Stimulated activated CD8-positive, alpha-beta memory T cell treated with anti-CD3 and anti-CD28 coated beads, Interleukin-4, amount 100 ng/mL, for 1 hour (primary cell): ENCODE measurements at places on chromosomes 7 and 10.

GRCh38 chr10:7297094-7297493 is 113.7 kb downstream of the SFMBT2 start:
- no peak for DNase-seq

DNA sequence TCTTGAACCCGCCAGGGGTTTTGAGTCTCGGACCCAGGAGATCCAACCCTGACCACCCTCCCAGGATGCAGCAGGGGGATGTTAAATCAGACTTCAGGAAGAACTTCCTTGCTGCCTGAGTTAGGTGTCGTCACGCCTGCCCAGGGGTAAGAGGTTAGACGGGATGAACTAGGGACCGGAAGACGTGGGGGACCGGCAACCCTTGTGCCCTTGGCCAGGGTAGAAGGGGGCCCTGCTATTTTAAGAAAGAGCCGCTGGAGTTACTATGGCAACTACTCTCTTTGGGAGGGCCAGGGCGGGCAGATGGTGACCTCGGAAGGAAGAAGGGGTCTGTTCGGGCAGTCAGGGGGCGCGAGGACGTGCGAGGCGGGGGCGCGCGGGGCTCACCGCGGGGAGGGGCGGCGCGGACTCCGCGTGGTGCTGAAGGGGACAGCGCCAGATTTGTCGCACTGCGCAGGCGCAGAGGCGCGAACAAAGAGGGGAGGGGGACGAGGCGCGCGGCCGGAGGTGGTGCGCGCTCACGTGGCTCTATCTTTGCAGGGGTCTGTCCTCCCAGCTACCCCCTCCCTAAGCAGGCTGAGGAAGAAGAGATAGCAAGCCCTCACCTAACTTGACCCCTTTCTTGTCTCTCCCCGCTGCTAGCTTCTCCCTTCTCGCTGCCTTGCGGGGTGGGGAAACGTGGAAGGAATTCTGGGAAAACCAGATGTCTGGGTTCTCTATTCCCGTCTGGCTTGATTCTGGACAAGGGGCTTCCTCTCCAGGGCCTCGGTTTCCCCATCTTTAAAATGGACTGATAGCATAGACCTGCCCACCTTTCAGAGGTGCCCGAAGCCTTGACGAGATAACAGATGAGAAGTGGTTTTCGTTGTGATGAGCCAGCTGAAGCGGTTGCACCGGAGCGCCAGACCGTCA is 940 bp upstream of the PSD start:
- no peak for DNase-seq

GRCh38 chr7:137335814-137336213 is 7.7 kb downstream of the PTN start:
- DNase-seq = no peak

- DNase-seq = no peak
Measured at GRCh38 chr10:71266147-71266917, 52.7 kb upstream of the SLC29A3 start.

DNA sequence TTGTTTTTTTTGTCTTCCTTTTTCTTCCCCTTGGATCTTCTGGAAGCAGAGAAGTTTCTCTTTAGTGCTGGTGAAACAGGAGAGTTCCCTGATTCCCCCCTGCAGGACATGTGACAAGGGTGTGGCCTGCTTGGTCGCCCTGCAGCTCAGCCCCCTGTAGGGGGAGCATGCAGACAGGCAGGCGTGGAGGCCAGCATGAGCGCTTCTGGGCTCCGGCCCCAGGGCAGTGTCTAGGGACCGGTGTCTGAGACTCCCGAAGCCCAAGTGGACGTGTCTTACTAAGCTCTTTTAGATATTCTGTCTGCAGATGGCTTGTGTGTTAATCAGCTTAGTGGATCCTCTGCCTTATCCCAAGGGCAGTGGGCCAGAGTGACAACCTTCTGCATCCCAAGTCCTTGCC is 26.1 kb downstream of the PRSS58 start:
- no peak for DNase-seq

DNA sequence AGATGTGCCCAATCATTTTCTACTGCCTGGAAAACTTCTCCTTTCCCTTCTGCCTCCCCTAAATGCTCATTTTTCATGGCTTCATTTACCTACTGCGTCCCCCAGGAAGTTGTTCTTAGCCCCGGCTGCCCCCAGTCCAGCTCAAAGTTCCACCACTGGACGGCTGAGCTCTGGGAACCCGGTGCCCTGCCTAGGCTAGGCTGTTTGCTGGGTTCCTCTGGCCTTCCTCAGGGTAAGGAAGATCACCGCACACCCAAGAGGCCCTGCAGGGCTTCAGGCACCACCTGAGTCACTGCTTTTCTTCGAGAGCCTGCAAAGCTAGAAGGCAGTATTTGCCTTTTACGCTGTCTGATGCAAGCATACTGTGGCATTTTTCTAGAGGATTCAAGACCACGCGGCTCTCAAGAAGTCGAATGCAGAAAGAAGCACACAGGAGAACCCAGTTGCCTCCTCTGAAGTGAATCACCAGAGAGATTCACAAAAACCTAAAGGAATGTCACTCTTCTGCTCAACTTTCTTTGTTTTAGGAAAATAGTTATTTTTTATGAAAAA is 46.7 kb upstream of the ZMIZ1 start:
- no peak for DNase-seq

GRCh38 chr10:88707429-88708155 is 1.5 kb downstream of the LIPK start:
- no peak for DNase-seq

DNA sequence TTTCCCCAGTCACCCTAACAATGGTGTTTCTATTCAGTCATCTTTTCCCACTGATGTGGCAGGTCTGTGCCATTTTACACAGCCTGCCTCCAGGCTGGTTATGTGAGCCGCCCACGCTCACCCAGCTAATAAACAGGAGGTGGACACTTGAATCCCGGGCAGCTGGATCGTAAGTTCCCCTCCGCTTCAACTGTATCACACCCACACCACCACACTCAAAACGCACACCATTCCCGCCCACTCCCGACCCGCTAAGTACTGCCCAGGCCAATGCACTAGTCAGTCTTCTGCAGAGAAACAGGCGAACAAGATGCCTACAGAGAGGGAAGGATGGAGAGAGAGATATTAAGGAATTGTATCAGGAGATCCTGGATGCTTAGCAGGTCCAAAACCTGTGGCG is 38.9 kb upstream of the PFKP start:
- no peak for DNase-seq

DNA sequence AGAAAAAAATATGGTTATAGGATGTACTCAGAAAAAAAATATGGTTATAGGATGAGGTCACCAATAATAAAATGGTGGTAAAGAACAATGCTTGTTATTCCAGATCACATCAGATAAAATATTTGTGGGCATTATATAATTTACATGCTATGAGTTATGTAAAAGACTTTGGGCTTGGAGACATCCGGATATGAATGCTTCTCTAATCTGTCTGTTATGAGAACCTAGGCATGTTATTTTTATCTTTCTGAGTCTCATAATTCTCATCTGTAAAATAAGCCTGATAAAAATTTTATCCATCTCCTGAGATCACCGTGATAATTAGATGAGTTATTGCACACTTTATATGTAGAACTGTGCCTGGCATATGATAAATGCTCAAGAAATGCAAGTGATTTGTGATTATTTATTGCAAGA is 37.8 kb downstream of the DKK1 start:
- no peak for DNase-seq

GRCh38 chr10:98262571-98262970 is 5.4 kb downstream of the LOXL4 start:
- no peak for DNase-seq

DNA sequence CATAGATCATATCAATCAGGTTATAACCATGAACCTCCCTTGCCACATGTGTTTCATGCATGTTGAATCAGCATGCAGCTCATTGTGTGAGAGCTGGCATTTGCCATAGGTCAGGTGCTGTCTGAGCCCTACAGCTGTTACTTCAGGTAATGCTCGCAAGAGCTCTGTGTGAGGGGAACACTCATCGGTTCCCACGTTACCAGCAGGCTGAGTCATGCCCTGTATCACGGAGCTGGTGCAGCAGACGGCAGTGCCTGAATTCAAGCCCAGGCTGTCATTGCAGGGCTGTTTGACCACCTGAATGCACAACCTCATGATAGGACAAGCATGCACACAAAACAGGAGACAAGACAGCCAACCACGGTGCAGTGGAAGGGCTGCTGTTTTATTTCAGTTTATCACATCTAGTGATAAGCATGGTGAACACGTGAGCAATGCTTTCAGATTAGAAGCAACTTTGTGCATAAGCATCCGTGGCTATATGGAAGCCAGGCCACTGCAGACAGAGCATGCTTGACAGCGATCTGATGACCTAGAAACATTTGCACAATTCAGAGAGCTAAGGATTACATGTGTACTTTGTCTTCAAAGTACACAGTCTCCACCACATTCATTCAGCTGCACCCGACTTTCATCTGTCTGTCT is 56.4 kb upstream of the PFKP start:
- no peak for DNase-seq

DNA sequence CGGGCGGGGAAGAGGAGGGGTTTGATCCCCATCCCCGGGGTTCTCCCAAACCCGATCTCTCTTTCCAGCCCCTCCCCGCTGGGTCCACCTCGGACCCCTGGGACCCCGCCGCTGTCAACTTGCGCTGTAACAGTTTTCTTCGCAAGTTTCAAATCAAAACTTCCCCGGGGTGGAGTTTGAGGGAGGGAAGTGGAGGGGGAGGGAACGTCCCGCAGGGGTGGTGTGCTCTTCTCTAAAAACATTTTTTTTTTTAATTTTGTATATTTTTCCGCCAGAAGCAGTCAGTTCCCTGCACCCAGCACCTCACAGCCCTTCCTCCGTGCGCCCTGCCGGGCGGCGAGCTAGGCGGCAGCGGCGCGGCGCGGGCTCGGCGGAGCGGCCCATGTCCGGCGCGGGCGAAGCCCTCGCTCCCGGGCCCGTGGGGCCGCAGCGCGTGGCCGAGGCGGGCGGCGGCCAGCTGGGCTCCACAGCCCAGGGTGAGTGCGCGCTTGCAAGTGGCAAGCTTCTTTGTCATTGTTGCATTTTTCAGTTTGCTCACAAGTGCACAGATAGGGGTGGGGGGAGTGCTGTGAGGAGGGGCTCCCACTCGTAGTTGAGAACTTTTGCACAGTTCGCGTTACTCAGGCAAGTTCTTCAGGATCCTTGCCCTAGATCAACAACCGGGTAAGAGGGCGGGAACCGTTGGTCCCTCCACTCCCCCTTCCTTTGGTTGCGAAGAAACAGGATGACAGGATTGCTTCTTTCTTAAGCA is 933 bp downstream of the MDFIC start:
- peak; percentile 11 for DNase-seq

GRCh38 chr7:80724249-80724871 is 85.9 kb downstream of the CD36 start:
- no peak for DNase-seq

DNA sequence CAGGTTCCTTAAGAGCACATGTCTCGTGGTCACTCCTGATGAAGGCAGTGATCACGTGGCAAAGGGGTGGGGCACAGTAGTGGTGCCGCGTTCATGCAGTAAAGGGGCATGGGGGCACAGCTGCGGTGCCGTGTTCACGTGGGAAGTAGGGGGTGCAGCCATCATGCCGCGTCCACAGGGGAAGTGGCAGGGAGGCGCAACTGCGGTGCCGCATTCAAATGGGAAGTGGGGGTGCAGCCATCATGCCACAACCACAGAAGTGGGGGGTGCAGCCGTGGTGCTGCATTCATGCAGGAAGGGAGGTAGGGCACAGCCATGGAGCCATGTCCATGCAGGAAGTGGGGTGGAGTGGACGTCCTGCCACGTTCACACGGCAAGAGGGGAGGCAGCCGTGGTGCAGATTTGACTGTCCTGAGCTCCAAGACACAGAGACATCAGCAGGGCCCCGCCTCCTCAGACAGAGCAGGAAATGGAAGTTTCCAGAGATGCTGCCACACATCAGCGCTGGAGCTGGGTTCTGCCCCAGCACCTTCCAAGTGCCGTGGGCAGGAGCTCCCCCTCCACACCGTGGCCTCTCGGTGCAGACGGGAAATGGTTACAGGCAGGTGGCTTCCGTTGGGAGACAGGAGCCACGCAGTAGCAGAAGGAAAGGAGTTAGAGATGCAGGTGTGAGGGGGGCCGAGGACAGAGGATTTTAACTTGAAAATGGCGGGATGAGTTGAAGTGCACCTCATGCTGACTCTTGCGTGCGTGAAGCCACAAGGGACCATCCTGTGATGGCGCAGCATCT is 95.0 kb upstream of the DDC start:
- DNase-seq = peak; percentile 28

DNA sequence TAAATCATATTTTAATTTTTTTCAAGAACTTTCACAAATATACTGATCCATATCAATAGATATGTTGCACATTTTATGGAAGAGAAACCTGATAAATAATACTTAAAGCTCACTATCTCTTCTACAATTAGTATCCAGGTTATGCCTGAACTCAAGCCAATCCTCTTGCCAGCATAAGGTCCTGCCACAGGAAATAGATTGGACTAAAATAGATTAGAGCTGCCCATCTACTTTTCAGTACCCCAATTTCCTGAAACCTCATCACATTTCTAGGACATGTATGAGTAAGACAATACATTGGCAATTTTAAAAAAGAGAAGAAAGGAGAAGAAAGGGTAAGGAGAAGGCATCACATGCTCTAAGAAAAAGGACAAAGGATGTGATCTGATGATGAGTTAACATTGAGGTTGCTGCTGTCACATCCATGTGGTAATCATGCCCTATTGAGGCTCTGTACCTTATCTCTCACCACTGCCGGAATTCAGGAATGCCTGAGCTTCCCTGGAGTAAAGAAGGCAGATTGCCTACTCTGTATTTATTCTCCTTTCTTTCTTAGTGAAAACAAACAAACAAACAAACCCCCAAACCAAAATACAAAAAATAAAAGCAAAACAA is 199.7 kb downstream of the ANK3 start:
- DNase-seq = no peak

DNA sequence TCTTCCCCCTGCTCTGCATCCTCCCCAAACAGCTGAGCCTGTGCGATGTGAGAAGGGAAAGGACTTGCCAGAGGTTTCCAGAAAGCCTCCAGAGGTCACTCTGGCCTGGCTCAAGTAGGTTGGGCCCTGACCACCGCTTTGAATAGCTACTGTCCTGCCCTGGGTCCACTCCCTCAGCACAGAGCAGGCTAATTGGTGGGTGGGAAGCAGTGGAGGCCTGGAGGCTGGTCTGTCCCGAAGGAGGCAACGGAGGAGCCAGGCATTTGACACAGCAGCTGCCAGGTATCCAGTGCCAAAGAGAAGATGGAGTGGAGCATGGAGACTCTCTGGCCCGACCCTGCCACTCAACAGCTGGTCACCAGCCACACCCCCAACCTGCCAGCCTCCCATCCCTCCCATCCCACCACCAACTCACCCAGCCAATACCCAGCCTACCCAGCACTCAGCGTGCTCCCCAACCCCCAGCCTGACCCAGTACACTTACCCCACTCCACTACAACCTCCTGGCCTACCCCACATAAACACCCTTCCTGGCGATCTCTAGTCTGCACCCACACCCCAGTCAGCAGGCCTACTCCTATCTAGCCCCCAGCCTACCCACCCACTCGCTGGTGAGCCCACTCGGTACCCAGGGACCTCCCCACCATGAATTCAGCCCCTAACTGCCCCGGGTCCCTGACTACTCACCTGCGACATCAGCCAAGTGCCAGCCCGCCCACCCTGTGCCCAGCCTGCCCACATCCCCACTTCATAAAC is 64.6 kb upstream of the COL13A1 start:
- no peak for DNase-seq

DNA sequence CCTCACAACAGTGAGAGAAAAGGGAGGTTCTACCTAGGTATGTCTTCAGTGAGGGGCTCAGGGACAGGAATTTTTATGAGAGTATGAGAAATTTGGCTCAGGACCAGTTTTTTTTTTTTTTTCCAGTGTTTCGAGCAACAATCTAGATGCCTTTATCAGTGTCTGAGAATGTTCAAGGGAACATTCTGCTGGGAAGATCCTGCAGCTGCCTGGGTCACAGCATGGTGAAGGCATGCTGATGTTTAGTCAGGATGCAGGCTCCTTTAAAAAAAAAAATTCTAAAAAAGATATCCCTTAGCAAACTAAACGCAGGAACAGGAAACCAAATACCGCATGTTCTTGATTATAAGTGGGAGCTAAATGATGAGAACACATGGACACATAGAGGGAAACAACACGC is 31.0 kb downstream of the SBDS start:
- no peak for DNase-seq
